ENCODE measurements at places on chromosomes 3 and 15. TPM values are rescaled to one million over a fixed set of nuclear protein-coding genes. Genes with fewer than 3 reads are reported as not detected.
A peak's percentile ranks its signal among the peaks of the same experiment; 100 is the strongest.

GRCh38 chr3:107184375-107184774 lies 192.9 kb upstream of the CCDC54 start:
- peak; percentile 19 for DNase-seq

- no peak for DNase-seq
Observed at GRCh38 chr15:65936282-65936681, 67.0 kb downstream of the RAB11A start.

DNA sequence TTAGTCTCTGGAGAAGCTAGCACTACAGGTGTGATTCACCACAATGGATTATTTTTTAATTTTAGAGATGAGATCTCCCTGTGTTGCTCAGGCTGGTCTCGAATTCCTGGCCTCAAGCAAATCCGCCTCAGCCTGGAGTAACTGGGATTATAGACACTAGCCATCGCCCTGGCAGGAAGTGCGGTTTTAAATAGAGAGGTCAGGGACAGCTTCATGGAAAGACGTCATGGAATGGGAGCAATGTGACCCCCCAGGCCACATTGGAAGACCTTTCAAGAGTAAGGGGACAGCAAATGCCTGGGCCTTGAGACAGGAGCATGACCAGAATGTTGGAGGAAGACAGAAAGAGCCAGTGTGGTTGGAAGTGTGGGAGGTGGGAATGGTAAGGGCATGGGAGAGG lies 2.2 kb upstream of the ISG20 start:
- no peak for DNase-seq

GRCh38 chr3:8403996-8404395 lies 97.6 kb upstream of the LMCD1 start:
- no peak for DNase-seq

DNA sequence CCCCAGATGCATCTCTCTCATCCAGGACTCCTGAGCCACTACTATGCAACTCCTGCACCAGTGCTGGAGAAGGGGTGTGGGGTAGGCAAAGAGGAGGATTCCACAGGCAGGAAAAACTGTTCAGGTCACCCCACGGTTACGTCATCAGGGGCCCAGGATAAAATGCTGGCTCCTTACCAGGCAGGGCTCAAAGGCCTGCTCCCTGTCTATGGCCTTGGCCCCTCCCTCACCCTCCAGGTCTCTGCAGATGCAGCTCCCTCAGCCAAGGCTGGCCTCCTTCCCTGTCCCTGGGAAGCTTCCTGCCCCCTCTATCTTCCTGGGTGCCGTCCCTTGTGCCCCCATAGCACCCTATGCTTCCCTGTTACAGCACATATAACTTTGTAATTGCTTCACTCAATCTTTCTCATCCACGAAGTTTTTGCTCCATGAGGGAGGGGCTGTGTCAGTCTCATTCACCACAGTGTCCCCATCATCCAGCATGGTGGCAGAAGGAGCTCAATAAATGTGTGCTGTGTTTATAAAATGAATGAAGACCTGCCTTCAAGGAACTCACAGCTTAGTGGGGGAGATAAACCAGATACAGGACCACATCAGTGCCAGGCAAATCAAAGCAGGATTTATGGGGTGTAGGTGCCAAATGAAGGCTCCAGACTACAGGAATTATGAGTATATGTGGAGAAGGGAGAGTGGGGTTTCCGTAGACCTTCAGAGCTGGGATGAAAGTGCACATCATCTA lies 18.6 kb downstream of the KBTBD13 start:
- DNase-seq: no peak

- peak; percentile 6 for DNase-seq
Observed at GRCh38 chr3:135097276-135097946, 302.4 kb downstream of the EPHB1 start.

GRCh38 chr3:59535791-59536221 lies 486.0 kb upstream of the CFAP20DC start:
- peak; percentile 85 for DNase-seq

- no peak for DNase-seq
Observed at GRCh38 chr3:151552589-151552988, 91.7 kb upstream of the IGSF10 start.

DNA sequence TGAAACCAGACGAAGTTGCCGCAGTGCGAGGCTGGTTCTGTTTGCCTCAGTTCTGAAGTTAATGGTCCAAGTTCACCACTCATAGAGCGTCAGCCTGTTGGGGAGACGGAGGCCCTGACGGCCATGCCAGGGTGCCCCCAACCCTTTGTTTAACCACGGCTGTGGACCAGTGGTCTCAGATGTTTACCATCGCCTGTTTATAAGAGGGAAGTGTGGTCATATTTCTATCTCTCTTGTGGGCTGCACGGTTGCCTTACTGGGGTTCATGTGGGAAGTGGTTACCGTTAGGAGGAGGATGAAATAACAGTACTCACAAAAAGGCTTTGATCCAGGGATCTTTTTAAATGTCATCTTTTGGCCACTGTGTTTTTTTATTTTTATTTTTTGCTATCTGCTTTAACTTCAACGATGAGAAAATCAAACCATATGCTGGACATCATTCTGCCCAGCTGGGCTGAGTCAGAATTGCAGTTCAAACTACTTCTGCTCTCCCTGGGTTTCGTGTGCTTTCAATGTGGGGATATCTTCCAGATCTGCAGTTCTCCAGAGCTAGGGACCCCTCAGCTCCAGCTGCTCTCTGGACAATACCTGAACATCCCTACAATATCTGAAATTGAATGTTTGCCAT lies 17.8 kb downstream of the SMAD3 start:
- DNase-seq: no peak

- peak; percentile 18 for DNase-seq
Observed at GRCh38 chr3:184486614-184487013, 75.0 kb upstream of the EPHB3 start.

DNA sequence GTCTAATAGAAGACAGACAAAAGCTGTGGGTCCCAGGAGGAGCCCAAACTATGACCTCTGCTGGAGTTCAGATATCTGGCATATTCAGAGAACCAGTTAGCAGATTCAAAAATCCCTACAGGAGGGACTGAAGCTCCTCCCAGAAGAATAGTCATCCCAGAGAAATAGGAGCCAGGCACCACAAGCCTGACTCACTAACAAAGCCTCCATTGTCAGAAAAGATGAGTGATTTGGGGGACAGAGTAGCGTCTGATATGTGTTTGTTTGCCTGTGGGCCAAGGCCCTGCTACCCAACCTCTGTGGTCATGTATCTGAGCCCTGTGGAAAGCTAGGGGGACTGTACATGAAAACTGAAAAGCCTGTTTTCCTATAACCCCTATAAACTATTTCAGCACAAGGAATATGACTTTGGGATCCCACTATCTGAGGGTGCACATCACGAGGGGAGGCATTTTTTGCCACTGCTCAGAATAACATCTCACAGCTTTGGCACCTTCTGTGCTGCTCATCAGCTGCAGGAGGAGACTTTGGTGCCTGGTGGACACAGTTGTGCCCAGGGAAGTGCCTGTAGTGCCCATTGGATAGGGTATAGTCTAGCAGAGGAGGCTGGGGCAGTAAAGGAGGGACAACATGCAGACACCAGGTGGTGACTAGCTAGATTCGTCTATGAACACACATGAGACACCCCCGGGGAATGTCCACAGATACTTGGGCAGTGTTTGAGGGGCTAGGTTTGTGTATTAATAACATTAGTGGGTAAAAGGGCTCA lies 9.7 kb upstream of the LARP6 start:
- DNase-seq: peak; percentile 93

- no peak for DNase-seq
Observed at GRCh38 chr3:1661839-1662238, 436.8 kb upstream of the CNTN4 start.

The UPK1B gene
- total RNA-seq: 0.12 TPM

DNA sequence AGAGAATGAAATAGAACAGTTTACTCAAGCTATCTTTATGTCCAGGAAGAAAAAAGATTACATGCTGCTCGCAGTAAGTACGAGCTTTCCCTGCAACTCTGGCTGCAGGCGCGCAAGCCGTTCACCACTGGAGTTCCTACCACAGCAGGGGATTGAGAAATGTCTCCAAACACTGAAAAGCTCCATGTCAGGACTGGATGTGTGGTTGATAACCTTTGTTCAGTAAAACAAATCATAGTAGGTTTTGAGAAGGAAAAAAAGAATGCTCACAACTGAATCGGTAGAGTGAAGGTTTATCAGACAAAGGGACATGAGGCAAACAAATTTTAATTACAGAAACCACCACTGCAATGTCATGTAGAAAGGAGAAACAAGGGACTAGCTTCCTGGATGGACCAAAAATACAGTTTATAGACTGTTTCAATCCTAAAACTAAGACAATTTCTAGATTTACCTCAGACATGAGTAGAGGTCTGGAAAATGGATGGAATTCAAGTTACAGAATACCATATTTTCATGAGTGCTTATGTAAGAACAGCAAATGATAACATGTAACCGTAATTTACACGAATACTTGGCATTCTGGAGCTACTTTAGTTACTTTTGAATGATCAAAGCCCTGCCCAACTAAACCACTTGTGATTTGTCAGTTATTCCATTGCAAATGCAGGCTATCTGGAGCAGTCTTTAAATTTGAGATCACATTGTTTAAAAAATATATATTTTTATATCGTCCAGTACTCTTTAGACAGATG lies 471.1 kb downstream of the SHQ1 start:
- DNase-seq: no peak

- no peak for DNase-seq
Observed at GRCh38 chr15:51363383-51363782, 21.9 kb downstream of the GLDN start.
